ENCODE measurements at places on chromosomes 2 and 18.

- DNase-seq = no peak
Measured at GRCh38 chr2:221312634-221313033, 259.5 kb downstream of the EPHA4 start.

DNA sequence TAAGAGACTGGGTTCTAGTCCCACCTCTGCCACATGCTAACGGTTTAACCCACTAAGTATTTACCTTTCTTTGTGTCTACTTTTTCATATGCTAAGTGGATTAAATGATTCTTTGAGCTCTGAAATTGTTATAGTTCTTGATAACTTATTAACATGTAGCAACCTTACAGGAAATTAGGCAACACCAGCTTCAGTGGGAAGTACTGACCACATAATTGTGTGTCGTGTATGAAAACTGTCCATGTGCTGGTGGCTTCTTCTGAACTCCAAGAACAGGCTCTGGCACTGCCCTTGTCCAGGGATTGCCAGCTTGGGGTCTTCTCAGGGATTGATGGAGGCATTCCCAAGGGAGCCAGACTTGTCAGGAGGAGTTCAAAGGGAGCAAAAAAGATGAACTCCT, 427.7 kb downstream of the TGIF1 start:
- DNase-seq = no peak

GRCh38 chr2:63692002-63692606, 103.3 kb downstream of the MDH1 start:
- DNase-seq = peak; percentile 12

DNA sequence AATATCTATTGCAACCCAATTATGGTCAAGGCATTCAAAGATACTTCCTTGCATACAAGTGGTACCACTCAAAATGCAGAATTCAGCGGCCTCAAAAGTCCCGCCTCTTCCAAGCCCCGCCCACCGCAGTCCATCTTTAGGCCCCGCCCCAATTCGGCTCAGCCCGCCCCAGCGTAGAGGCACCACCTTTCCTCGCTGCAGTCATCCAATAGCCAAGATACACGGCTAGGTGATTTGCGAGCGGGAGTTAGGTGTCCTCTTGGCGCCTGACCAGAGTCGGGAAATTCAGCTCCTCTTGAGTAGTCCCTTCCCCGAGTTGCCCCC, 431 bp upstream of the SEC11C start:
- peak; percentile 92 for DNase-seq

- DNase-seq = no peak
Measured at GRCh38 chr18:78056011-78056410, 806.4 kb downstream of the GALR1 start.

DNA sequence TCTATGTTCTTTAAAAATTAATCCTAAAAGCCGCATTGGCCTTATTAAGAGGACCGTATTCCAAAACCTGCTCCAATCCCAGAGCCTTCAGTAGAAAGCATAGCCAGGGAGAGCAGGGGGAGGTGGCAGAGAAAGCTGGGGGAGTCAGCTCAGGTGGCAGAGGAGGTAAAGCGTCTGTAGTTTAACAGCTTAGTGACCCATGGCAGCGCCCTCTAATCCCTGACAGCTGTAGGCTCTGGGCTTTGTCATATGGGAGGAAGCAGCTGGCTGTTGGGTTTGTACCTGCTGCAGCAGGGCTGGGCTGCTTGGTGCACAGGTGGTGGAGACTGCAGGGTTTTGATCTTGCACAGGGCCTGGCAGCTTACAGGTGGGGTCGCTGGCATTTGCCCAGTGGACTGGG, 50.6 kb downstream of the THNSL2 start:
- DNase-seq = no peak

DNA sequence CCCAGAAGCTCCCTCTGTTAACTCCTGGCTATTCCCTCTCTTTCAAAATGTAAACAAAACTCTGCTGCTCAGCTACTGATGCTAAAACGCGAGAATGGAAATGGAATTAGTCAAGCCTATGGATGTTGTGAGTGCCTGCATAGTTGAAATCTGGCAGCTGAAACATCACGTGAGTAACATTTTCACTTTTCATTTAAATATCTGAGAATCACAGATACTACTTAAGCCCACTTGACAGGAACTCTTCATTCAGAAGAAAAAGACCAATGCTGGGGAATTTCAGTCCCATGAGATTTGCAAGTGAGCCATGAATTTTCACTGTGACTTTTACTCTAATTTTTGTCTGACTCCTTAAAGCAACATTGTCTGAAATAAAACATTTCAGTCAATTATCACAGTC, 215.3 kb upstream of the SESTD1 start:
- DNase-seq = no peak

DNA sequence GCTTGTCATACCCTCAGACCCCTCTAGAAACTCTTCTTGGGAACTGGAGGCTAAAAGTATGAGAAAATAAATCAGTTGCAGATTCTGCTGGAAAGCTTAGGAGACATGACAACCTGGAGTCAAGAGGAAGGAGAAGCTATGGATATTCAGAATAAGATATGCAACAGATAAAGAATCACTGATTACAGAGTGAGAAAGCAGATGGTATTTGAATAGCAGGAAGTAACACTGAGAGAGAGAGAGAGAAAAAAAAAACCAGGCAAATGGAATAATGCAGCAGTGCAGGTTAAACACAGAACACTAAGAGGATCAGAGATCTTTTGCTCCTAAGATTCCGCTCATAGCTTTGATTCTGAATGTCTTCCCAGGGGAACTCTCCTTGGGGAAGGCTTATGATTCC, 1284.1 kb upstream of the NXPH2 start:
- no peak for DNase-seq

- DNase-seq = no peak
Measured at GRCh38 chr2:10231551-10232085, 71.1 kb upstream of the HPCAL1 start.

DNA sequence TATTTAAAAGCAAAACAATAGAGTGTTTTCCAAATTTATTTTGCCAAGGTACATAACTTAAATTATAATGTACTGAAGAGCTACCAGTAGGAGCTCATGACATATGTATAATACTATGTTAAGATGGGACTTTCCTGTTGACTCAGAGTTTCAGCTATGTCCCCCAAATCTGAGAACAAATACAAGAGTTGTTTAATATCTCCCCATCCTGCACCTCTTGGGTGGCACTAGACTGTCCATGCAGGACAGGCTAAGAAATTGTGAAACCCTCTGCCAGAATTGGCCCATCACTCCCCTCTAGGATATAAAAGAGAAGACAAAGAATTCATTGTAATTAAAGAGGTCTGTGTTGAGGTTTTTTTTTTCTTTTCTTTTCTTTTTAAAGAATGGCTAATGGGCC, 21.7 kb upstream of the CTAGE1 start:
- DNase-seq = no peak

Data from NCI-H774 (cell line).